ENCODE measurements at places on chromosomes 7 and 10. TPM values are rescaled to one million over a fixed set of nuclear protein-coding genes. Genes with fewer than 3 reads are reported as not detected.

ACBD7 gene
- not detected for total RNA-seq

SLIT1 gene
- total RNA-seq = not detected

COL26A1 gene
- total RNA-seq = 5.4 TPM

AP1S1 gene
- 24.7 TPM for total RNA-seq

MKI67 gene
- total RNA-seq = 4.0 TPM

ADAMTS14 gene
- total RNA-seq = 0.11 TPM

VAX1 gene
- total RNA-seq = not detected

CYP26C1 gene
- 0.07 TPM for total RNA-seq

STX1A gene
- total RNA-seq = 1.7 TPM

RPP30 gene
- total RNA-seq = 16.8 TPM

NRCAM gene
- 0.16 TPM for total RNA-seq

CFAP69 gene
- 3.1 TPM for total RNA-seq

SH2D4B gene
- not detected for total RNA-seq

DNAAF5 gene
- total RNA-seq = 10.0 TPM

AGK gene
- 11.4 TPM for total RNA-seq

FXYD4 gene
- total RNA-seq = not detected

TRIM50 gene
- 0.11 TPM for total RNA-seq

PHYHIPL gene
- total RNA-seq = 0.71 TPM

OR9A2 gene
- total RNA-seq = not detected

TEX47 gene
- total RNA-seq = not detected

CCDC146 gene
- 3.6 TPM for total RNA-seq

PVRIG gene
- total RNA-seq = not detected

TSPAN13 gene
- total RNA-seq = 21.8 TPM

ST8SIA6 gene
- total RNA-seq = 2.2 TPM

TRDMT1 gene
- 1.4 TPM for total RNA-seq

TUBGCP2 gene
- 23.9 TPM for total RNA-seq

H2BK1 gene
- total RNA-seq = not detected

TMEM139 gene
- total RNA-seq = 15.0 TPM

RADIL gene
- not detected for total RNA-seq

ACTL6B gene
- not detected for total RNA-seq

CPA5 gene
- not detected for total RNA-seq

SSC4D gene
- 1.2 TPM for total RNA-seq

CAMK2G gene
- total RNA-seq = 8.8 TPM

CREB5 gene
- total RNA-seq = 0.90 TPM

CYP3A7 gene
- total RNA-seq = 428 TPM

PNLIPRP1 gene
- total RNA-seq = not detected

CALML3 gene
- 0.22 TPM for total RNA-seq

HECW1 gene
- 0.87 TPM for total RNA-seq

RAB11FIP2 gene
- 6.8 TPM for total RNA-seq

DNAJC2 gene
- total RNA-seq = 11.9 TPM

TSPAN12 gene
- total RNA-seq = 13.1 TPM

LIPJ gene
- total RNA-seq = 0.29 TPM

ADCY1 gene
- total RNA-seq = 11.0 TPM

NEUROG3 gene
- total RNA-seq = not detected

AVPI1 gene
- total RNA-seq = 17.9 TPM

UNCX gene
- total RNA-seq = not detected
